ENCODE measurements at places on chromosomes 7 and 10.

DNA sequence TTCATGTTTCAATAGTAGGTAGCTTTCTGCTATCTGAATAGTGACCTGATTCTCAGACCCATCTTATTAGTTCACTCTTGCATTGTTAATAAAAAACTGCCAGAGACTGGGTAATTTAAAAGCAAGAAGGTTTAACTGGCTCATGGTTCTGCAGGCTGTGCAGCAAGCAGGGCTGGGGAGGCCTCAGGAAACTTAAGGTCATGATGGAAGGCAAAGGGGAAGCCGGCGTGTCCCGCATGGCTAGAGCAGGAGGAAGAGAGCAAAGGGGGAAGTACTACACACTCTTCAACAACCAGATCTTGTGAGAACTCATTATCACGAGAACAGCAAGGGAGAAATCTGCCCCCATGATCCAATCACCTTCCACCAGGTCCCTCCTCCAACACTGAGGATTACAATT, 185.2 kb upstream of the PITRM1 start:
- no peak for DNase-seq

DNA sequence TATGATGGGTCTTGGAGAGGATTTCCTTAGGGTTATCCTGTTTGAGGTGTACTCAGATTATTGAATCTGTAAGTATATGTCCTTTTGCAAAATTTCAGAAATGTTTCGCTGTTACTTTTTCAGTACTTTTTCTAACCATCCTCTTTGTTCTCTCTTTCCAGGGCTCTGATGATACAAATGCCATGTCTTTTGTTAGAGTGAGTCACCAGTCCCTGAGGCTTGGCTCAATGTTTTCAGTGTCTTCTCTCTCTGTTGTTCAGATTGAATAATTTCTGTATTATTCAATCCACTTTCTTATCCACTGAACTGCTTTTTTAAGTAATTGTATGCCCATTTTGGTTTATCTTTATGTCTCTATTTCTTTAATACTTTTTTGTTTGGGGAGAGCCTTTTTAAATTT, 449.4 kb downstream of the TNS3 start:
- DNase-seq = no peak

DNA sequence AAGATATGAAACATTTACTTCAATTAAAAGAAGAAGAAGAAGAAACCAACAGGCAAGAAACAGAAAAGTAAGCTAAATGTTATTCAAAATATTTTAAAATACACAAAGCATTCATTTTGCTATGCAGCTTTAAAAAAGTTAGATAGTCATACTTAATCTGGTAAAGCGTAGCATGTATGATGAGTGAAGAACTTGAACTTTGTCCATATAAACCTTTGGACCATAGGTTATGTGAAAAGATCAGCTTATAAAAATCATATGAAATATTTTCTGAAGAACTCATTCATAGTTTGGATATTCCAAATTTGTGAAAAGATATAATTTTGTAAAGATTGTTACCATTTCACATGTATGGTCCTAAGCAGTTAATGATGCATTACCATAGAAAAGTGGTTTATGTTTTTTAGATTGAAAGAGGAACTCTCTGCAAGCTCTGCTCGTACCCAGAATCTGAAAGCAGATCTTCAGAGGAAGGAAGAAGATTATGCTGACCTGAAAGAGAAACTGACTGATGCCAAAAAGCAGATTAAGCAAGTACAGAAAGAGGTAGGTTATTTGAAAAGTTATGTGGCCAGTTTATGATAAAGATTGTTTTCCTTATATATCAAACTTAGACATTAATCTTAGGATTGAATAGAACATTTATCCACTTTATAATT, 37.3 kb downstream of the KIF20B start:
- DNase-seq = no peak

GRCh38 chr7:131489881-131490280, 66.5 kb downstream of the PODXL start:
- no peak for DNase-seq

GRCh38 chr7:94472608-94473007, 37.0 kb upstream of the CASD1 start:
- DNase-seq = no peak

DNA sequence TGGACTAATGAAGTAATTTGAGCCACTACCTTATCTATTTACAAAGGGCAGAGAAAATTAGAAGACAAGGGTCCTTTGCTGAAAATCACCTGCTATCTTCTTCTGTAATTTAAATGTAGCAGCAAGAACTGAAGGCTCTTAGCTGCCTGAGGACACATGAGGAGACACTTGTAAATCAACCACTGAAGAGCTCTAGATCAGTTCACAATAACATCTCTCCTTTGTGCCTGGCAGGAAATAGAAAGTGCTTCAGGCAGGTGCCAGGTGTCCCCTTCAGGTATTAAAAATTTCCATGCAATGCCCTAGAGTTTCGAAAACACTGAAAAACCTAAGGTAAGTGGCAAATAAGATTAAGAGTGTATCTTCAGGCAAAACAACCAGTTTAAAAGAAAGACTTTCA, 474.6 kb downstream of the GRM8 start:
- no peak for DNase-seq

DNA sequence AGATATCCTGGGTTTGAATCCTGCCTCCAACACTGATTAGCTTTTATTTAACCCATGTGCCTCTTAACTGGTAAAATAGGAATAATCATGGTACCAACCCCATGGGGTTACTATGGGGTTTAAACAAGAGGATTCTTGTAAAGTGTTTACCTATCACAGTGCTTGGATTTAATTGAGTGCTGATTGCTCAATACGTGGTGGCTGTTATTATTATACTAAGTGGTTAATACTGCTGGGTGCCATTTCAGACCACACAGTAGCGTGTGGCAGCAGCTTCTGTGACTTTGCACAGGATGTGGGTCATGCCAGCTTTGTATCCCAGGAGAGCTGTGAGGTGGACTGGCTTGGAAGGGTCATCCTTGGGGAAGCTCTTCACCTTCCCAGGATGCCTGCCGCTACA, 177.2 kb downstream of the SEC23IP start:
- DNase-seq = no peak

DNA sequence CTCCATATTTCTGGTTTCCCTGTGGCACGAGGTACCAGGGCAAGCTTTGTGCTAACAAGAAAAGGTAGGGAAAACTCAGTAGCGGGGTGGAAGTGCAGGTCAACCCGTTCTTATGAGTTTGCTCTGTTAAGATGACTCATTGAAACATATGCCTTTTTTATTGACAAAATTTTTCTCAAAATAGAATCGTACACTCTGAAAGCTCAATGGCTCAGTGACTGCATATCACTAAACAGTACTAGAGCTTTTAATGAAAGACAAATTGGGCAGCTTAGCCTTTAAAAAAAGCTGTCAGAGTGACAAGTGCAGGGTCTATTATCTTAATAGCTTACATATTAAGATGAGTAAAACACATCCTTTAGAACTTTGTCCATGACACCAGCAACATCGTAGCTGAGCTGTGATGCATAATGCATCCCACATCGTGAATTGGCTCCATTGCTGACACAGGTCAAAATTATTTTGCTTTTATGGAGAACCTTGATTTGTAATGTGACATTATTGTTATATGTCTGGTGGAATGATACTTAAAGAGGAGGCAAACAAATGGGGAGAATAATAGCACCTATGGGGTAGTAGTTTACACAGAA, 264.4 kb downstream of the ETV1 start:
- no peak for DNase-seq

GRCh38 chr10:106775127-106775526, 389.4 kb downstream of the SORCS1 start:
- DNase-seq = no peak

DNA sequence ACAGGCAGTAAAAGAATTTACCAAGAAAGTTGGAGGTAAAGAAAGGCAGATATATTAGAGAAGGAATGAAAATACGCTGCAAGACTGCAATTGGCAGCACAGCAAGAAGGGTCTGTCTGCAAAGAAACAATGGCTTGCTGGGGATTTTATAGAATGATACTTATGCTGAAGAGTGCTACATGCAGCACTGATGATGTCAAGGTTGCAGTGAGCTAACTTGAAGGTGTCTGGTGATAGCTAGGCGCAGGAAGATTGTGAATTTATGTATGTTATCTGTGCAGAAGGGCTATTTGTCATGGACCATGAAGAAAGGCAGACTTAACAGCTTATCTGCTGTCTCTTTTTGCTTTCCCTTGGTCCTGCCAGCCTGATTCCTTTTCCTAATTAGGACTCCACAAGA, 319.3 kb upstream of the KMT2E start:
- no peak for DNase-seq

DNA sequence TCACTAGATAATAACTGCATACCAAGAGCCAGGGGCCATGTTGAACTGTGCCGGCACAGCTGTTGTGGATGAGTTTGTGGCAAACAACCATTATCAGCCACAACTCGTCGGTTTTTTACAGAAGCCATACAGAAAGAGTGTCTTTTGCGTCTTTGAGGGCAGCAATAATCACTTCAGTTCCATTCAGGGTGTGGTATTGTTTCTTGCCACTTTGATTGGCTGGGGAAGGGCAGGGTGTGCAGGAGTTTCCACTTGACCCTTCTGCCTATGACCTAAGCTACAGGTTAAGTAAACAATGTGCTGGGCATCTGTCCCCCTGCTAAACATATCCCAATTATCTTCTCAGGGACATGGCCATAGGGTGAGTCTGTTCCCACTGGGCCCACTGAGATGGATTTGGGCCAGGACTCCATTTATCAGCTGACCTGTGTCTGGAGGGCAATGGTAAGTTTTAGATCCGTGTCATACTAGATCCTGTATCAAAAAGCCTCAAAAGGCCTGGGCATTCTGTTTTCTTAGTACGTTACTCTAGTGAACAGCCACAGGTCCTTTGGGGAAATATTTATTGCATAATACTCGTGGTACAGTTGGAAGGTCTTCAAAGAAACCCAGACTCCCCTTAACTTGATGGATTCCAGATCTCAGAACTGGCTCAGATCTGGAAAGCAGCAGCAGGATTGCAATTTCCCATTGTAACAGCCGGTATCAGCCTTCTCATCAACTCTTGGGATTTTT, 15.9 kb downstream of the ZNF3 start:
- no peak for DNase-seq

- no peak for DNase-seq
Measured at GRCh38 chr10:178208-178607, 43.0 kb downstream of the ZMYND11 start.
